ENCODE measurements at places on chromosomes 7 and 10.

DNA sequence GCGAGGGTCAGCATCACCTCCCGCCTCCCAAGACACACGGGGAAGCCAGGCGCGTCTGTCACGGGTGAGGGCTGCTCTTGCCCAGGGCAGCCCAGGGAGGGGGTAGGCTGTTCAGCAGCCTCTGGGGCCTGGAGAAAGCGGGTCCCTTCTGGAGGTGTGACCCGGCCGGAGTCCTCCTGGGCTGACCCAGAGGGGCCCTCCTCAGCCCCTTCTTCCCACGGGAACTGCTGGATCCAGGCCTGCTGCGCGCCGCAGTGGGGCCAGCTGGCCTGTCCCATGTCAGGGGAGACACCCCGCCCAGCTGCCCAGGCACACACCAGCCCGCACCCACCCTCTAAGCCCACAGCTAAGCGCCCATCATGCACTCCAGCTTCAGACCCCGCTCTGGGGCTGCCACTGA lies 41.8 kb downstream of the INSIG1 start:
- DNase-seq = no peak

DNA sequence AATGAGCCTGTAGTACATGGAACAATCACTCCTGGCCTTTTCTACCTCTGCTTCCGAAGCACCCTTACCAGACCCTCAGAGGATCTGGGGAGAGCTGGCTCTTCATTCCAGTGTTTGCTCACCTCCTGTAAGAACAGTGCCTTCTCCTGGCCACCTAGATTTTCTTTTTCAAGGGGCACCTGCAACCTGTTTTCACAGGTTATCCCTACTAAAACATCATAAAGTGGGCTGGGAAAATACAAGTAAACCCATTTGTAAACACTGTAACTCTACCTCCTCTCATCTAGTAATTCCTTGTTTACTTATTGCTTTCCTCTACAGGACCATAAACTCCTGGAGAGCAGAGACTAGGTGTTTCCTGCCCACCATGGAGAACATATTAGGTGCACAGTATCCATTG lies 1.1 kb downstream of the PIK3AP1 start:
- DNase-seq = no peak

DNA sequence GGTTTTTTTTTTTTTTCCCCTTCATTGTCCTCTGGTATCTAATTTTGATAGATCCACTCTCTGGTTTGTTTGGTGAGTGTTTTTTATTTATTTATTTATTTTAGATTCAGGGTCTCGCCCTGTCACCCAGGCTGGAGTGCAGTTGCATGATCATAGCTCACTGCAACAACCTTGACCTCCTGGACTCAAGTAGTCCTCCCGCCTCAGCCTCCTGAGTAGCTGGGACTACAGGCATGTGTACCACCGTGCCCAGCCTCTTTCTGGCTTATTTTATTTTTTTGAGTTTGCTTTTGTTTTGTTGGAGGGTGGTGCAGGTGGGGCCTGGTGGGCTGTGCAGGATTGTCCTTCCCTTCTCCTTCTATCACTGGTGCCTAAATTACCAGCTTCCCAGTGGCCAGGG lies 187.2 kb upstream of the SH2B2 start:
- no peak for DNase-seq

DNA sequence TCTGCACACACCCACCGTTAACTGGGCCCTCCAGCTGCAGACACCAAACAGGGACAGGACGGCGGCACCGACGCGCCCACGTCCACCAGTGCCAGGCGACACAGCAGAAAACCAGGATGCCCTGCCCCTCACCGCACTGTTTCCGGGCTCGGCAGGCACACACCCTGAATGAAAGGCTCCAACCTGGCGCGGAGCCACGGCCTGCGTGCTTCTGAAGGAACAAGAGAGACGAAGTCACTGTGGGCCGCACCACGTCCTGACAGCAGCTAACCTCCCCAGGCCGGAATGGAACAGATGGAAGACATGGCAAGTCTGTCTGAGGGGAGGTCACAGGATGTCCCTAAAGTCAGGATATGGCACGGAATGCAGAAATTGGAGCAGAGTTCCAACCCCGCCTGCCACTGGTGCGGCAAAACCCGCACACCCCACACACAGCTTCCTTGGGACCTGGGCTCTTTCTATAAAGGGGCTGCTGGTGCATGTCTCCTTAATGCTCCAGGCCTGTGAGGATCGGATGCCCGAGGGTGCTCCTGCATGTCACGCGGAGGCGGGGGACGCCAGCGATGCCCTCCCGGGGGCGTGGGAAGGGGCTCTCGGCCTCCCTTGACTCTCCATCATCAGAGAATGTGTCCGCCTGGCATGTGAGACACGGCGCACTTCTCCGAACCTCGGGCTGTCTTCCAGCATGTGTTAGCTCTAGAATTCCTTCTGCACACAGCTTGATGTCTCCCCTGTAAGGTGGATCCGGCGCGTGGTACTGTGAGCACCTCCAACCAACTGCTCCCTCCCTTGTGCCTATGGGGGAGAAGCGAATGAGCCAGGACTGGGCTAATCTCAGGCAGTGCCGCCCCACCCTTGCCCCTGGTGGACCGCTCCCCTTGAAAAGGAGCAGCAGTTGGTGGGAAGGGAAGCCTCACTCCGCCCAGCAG lies 3.9 kb upstream of the GPER1 start:
- no peak for DNase-seq

DNA sequence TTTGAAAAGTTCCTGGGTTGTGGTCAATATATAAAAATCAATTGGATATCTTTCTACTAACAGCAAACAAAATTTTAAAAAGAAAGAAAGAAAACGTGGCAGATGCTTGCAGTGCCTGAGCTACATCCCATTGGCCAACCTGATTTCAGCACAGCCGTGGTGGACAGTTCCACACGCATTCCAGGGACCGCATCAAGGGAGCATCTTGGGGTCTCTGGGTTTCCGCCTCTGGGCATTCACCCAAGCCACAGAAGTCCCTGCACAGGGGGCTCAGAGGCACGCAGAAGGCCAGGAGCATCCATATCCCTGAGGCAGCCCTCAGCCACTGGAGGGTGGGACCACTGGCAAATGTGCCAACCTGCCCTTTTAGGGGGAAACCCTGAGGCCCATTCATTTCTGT lies 254.5 kb upstream of the RNF32 start:
- peak; percentile 23 for DNase-seq

DNA sequence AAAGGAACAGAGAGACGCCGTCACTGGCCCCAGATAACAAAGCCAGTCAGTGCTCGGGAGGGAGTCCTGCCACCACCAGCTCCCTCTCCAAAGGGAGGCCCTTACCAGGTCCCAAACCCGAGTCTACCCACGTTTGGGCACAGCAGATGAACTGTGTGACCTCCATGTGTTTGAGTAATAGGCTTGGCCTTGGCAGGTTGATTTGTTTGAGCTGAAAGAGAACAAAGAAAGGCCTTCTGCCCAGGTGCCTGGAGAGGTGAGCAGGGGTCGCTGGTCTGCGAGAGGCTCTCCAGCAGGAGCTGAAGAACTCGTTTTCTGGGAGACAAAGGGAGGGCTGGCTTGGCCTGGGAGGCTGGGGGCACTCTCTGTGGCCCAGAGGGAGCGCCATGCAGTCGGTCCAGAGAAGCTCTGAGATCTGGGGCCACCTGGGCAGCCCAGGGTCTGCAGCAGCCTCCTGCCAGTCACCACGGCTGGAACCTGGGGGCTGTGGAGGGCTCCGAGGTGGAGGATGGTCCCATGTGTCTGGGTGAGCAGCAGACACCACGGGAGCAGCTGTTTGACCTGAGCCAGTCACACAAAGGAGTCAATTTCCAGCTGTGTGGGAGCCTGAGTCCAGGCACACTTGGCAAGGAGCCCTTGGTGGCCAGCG lies 99.7 kb downstream of the PAXIP1 start:
- DNase-seq = peak; percentile 44

GRCh38 chr7:11950942-11951341 lies 118.9 kb upstream of the THSD7A start:
- no peak for DNase-seq

GRCh38 chr7:144011458-144012230 lies 11.5 kb downstream of the OR6B1 start:
- DNase-seq = no peak
